A549 treated with dexamethasone at 1 μM for 4 hours (cell line): ENCODE measurements at places on chromosomes 6 and 20. TPM values are rescaled to one million over a fixed set of nuclear protein-coding genes. Genes with fewer than 3 reads are reported as not detected.

Gene MOG
- not detected in 5 replicates for total RNA-seq

Gene SYNGAP1
- 2.4 to 9.2 TPM (median 4.1 TPM) in 5 replicates for total RNA-seq

Gene PPIL6
- 3.4 to 4.8 TPM (median 4.6 TPM) in 5 replicates for total RNA-seq

Gene BMP2
- total RNA-seq, result 0.18 to 0.41 TPM (median 0.26 TPM) in 5 replicates

Gene MAK
- total RNA-seq, result 0.11 to 0.16 TPM (median 0.15 TPM) in 5 replicates

Gene CST2
- total RNA-seq, result 0.76 to 1.8 TPM (median 1.4 TPM) in 5 replicates
